HCEC 1CT (cell line): ENCODE measurements at places on chromosomes 7 and 10.

DNA sequence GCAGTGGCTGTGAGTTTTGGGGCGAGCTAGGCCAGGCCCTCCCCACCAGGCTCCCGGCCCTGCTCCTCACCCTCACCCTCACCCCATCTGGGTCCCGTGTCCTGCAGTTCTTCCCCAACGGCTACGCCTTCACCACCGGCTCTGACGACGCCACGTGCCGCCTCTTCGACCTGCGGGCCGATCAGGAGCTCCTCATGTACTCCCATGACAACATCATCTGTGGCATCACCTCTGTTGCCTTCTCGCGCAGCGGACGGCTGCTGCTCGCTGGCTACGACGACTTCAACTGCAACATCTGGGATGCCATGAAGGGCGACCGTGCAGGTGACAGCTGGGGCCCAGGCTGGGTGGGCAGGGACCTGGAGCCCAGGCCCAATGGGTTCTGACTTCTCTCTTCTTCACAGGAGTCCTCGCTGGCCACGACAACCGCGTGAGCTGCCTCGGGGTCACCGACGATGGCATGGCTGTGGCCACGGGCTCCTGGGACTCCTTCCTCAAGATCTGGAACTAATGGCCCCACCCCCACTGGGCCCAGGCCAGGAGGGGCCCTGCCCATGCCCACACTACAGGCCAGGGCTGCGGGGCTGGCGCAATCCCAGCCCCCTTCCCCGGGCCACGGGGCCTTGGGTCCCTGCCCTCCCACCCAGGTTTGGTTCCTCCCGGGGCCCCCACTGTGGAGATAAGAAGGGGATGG is 4.9 kb downstream of the GNB2 start:
- DNase-seq: no peak

DNA sequence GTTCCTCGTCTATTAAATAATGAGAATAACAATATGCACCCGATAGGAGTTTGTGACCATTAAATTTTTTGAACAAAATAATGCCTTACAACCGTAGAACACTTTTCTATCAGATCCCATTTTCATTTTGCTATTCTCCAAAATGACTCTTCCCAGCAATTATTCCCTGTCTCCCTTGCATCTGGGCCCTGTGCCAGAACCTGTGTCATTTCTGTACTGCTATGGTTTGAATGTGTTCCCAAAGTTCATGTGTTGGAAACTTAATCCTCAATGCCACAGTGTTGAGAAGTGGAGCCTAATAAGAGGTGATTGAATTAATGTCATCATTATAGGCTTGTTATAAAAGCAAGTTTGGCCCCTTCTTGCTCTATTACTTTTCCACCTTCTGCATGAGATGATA is 33.2 kb upstream of the SMNDC1 start:
- DNase-seq: peak; percentile 57

DNA sequence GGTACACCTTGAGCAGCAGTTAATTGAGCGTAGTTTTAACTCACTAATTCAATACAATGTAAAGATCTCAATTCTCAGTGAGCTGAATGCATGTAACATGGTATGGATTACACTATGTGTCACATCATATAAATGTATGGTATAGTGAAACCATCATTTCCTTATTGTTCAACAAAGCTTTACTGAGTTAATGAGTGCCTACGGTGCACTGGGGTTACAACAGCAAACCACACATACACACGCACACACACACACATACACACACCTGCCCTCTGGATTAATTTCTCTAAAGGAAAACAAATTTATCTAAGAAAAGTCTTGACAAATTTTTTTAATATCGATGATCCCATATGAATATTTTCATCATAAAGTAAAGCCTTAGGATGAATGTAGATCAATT is 369.1 kb downstream of the MALRD1 start:
- no peak for DNase-seq

- DNase-seq: peak; percentile 21
Measured at GRCh38 chr7:36208426-36208825, 55.4 kb downstream of the EEPD1 start.

- DNase-seq: no peak
Measured at GRCh38 chr10:26440088-26440470, 1.9 kb downstream of the APBB1IP start.

DNA sequence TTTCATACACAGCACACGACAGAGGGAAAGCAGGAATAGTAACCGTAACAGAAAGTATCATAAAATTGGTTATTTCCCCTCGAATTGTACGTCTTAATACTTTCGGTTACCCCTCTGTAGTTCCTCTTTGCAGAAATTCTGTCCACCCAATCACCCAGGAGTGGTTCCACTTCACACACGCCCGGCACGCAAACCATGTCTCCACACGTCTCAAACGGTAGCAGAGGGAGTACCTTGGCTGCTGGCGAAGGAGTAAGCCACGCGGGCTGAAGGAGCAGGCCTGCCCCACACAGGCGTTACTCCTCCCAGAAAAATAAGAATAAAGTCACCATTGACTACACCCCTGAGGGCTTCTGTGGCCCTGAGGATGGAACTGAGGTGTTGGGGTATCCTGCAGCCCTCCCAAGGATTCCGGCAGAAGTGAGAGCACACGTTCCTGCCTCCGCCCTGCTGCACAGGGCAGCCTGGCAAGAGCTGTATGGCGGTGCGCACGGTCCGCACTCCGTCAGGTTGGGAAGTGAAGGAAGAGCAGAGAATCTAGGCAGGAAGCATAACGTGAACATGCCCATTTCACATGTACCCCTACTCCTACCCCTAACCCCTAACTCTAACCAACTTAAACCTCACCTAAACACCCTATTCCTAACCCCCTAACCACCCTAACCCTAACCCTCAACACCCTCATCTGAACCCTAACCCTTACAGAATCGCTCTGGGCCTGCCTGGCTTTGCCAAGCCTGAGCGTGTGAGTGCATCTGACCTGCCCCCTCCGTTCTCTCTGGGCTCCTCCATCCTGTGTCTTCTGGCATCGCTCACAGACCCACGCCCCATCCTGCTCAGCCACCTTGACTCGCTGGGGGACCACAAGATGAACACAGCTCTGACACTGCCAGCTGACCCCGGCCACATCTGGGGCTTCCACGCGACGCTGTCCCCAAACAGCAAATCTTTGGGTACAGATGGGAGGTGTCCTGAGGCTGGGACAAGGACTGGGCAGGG is 18.2 kb downstream of the GPR146 start:
- no peak for DNase-seq
